Brain (organoid and tissue), 16 donors: ENCODE measurements at places on chromosomes 5 and 9. TPM values are rescaled to one million over a fixed set of nuclear protein-coding genes. Genes with fewer than 3 reads are reported as not detected.

PTGES gene
- polyA plus RNA-seq, result 1.8 TPM

ALDH1A1 gene
- 31.0 TPM for polyA plus RNA-seq

OCLN gene
- 4.2 TPM for polyA plus RNA-seq

PPP1R26 gene
- 20.1 TPM for polyA plus RNA-seq

FGF18 gene
- 0.58 TPM for polyA plus RNA-seq
